ENCODE measurements at places on chromosomes 4 and X.

- DNase-seq, result no peak
Observed at GRCh38 chr4:76972306-76972705, 22.8 kb downstream of the SEPTIN11 start.

DNA sequence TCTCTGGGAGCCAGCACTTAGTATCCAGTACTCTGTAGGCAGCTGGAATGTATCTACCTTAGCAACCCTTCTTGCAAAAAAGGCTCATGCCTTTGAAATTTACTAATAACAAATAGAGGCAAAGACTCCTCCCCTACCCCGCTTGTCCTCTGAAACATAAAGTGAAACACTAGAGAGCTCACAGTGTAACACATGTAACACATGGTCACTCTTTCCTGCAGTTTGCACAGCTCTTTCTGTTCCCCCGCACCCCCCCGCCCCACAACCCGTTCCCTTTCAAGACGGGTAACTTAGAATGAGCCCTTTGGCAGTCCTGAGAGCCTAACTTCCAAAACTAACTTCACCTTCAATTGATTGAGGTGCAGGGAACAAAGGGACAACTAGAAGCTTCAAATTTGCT is 6.0 kb upstream of the BCORL1 start:
- DNase-seq, result no peak

GRCh38 chr4:119666653-119667091 is 38.1 kb upstream of the PDE5A start:
- peak; percentile 38 for DNase-seq

- DNase-seq, result no peak
Observed at GRCh38 chrX:71525316-71525715, 7.6 kb upstream of the OGT start.

Data from NCI-H748 treated with DMSO at 0.1 percent for 48 hours (cell line).